AG04450 (cell line): ENCODE measurements at places on chromosomes 11 and 22.

DNA sequence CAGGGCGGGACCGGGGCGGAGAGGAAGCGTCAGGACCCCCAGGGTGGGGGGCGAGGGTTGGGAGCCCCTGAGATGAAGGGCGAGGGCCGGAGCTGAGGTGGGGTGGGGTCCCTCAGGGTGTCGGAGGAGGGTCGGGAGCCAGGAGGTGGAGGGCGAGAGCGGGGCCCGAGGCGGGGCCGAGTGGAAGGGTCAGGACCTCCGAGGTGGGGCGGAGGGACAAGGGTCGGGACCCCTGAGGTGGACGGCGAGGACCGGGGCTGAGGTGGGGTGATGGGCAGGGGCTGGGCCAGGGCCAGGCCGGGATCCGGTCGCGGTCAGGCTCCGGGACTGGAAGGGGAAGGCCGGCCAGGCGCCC is 409 bp downstream of the SMC1B start:
- no peak for DNase-seq

GRCh38 chr11:100467821-100468508 is 219.1 kb upstream of the ARHGAP42 start:
- DNase-seq = no peak

DNA sequence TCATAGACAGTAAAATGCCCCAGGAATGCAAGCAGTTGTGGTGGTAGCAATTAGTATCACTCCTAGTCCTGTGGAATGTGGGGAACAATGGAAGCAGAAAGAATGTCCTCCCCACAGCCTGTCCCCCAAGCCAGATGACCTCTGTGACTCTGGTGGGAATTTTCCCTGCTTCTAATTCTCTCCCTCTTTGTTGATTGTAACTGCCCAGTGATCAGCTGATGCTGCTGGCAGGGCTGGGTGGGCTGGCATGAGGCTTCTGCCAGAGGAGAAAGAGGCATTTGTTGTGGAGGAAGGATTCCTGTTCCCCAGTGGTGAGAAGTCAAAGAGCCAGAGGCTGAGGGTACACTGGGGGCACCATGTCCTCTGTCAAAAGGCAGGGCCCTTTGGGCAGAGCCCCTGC is 116.7 kb upstream of the NCAM1 start:
- DNase-seq = no peak

- DNase-seq = no peak
Measured at GRCh38 chr11:7898666-7899283, 32.3 kb downstream of the OR10A6 start.

- no peak for DNase-seq
Measured at GRCh38 chr22:23033116-23033905, 37.0 kb upstream of the GNAZ start.

DNA sequence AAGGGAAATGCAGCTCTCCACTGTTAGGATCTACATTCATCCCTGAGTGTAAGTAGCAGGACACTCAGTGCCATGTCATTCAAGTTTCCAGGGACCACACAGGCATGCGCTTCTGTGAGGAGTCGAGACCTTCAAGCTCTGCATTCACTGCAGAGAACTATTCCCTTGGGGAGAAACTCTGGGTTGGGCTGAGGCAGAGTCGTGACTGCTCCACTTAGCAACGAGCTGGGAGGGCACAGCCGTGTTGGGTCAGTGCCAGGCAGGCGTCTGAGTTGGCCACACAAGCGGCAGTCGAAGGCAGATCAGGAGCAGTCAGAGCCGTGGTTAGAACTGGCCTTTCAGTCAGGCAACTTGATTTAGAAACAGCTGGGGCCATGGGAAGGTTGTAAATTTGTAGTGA is 14.7 kb downstream of the MPEG1 start:
- DNase-seq = no peak

- DNase-seq = no peak
Measured at GRCh38 chr11:68688881-68689280, 4.5 kb downstream of the GAL start.

DNA sequence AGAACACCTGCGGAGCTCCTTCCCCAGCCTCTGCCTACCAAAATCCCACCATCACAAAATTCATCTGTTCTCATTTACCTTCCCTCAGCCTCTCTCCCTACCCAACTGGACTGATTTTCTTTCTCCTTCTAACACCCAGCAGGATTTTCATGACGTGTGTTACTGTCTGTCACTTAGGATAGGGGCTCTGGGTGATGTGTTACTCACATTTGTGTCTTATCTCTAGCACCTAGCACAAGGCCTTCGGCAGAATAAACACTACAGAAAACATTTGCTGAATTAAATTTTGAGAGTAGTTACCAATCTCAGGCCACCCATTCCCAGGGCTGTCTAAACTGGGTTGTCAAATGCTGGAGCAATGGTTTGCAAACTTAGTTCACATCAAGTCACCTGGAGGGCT is 88.0 kb downstream of the NTM start:
- DNase-seq = no peak

GRCh38 chr22:36741204-36741793 is 34.6 kb downstream of the IFT27 start:
- no peak for DNase-seq

DNA sequence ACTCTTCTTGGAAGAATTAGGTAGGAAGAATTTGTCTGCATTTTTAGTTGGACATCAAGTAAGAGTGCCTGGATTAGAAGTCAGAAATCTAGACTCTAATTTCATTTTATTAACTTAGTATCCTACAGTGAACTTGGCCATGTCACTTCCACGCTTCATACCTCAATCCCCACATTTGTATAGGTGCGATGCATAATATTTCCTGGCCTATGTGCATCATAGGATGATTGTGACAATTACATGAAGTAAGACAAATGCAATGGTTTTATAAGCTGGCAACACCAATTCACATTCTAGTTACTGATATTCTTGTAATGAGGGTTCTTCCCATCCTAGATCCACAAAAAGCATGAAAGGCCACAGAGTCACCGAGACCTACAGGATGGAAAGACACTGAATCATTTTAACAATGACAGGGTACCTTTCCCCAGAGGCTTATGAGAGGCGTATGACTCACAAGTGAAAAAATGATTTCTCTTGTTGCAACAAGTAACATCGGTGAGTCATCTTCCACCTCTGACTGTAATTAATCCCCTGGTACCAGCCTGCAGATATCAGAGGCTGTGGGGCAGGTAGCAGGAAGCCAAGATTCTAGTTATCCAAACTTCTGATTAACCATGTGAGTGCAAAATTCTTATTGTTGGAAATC is 56.0 kb upstream of the OR5AK2 start:
- no peak for DNase-seq

DNA sequence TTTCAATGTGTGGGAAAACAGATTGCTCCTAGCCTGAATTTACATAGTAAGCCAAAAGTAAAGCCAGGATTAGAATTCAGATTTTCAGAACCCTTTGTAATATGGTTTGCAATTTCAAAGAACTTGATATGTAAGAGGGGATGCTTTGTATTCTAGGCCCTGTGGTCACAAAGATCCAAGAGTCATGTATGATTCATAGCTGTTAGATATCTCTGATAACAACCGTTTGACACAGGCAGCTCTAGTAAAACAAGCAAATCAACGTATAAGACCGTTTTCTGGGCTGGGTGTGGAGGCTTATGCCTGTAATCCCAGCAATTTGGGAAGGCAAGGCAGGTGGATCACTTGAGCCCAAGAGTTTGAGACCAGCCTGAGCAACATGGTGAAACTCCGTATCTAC is 79.6 kb downstream of the EMSY start:
- no peak for DNase-seq

DNA sequence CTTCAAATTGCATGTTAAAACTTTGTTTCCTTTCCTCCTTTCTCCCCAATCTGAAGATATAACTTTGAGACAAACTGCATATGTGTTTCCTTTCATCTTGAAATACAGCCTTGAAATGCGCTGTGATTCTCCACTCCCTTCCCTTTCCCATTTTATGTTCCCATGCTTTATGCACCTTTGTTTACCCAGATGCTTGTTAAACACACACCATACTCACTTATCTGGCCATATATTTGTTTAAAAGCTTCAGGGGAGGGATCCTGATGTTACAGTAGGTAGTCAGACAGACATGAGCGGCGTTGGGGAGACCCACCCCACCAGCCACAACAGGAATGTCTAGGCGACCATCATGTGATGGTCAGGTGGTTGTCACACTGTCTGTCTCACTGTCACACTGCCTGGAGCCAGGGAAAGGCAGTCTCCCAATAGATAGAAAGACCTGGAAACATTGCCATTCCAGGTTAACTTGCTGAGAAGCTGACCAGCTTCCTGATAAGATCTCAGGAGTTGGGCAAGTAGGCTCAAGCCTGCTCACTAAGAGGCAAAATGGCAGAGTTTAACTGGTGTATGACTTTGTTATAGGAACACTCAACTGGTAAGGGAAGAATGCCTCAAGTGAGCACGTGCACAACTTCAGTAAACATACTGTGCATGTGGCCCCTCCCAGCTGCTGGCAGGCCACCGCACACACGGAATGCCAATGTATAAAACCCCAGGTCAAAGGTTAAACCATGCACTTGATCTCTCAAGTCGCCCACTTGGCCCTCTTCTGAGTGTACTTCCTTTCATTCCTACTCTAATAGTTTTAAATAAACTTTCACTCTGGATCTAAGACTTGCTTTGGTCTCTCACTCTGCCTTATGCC is 23.5 kb upstream of the MSANTD2 start:
- DNase-seq = no peak

GRCh38 chr22:40147388-40148176 is 30.1 kb upstream of the TNRC6B start:
- DNase-seq = no peak

GRCh38 chr11:66688561-66689534 is 11.2 kb upstream of the RBM4B start:
- DNase-seq = no peak

DNA sequence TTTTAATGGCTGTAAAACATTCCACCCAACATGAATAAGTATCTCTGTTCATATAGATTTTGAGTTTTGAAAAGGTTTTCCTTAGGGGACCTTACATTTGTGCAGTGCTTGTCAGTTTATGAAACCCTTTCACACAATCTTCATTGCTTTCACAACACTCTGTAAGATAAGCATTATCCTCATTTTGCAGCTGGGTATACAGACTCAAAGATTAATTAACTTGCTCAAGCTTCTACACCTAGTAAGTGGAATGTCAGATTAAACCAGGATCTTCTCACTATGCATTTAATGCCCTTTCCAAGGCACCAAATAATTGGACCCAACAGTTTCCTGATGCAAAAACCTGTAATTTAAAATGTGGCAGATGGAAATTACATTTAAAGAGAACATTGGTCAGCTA is 11.6 kb upstream of the GAB2 start:
- no peak for DNase-seq

DNA sequence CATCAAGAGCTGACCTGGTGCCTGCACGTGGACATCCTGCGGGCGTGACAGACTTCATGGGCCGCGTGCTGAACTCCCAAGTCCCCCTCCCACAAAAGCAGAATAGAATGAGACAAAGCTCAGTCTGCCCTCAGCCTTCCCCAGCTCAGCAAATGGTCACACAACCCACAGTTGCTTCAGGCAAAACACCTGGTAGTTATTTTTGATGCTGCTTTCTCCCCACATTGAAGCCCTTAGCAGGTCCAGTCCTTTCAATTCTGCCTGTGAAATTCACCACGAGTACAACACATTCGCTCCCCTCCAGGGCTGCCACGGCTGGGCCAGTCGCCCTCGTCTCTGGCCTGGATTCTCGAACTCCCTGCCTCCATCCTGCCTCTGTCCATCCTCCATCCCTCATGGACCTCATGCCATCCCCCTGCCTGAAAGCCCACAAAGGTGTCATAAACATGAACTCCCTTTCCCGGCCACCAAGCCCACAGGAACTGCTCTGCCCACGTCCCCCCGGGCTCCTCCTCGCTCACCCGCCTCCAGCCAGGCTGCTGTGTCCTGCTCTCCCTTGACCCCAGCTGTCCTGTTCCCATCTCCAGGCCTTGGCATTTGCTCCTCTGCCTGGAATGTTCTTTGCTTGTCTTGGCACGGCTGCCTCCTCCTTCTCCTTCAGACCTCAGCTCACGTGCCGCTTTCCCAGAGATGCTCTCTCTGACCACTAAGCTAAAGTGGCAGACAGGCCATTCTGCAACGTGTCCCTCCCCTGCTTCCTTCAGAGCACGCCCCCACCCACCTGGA is 42.1 kb downstream of the SCUBE1 start:
- DNase-seq = no peak

GRCh38 chr11:66107600-66108510 is 37.8 kb downstream of the PACS1 start:
- no peak for DNase-seq

GRCh38 chr11:24679821-24680351 is 183.0 kb downstream of the LUZP2 start:
- no peak for DNase-seq

DNA sequence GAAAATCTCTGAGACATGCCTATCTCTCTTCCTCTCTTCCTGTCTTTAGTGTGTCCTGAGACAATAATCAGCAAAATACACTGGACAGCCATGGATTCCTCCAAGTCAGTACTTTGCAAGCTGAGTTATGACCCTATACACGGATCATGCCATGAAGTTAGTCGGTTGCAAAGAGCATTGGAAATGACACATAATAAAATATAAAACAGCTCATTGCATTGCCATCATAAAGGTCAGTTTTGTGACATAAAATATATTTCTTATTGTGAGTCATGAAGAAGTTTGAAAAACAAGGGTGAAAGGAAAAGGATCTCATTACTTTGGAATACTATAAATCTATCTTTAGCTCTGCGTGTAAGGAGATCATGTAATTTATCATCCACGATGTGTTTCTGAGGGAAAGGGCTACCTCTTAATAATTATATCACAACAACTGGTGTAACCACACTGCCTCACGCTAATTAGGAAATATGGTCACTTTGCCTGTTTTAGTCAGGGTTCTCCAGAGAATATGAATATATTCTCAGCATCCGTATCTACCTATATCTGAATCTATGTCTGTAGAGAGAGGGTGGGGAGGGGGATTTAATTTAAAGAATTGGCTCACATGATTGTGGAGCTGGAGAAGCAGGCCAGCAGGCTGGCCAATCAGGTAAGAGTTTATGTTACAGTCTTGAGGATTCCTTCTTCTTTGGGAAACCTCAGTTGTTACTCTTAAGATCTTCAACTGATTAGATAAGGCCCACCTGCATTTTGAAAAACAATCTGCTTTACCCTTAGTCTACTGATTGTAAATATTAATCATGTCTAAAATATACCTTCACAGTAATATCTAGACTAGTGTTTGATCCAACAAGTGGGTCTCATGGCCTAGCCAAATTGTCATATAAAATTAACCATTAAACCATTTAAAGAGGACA is 198.8 kb downstream of the FAT3 start:
- no peak for DNase-seq

GRCh38 chr11:72727521-72727920 is 24.7 kb downstream of the ARAP1 start:
- DNase-seq = no peak
